ENCODE measurements at places on chromosomes 13 and 19.

GRCh38 chr13:51122868-51123566 lies 11.9 kb upstream of the C13orf42 start:
- DNase-seq, result no peak

DNA sequence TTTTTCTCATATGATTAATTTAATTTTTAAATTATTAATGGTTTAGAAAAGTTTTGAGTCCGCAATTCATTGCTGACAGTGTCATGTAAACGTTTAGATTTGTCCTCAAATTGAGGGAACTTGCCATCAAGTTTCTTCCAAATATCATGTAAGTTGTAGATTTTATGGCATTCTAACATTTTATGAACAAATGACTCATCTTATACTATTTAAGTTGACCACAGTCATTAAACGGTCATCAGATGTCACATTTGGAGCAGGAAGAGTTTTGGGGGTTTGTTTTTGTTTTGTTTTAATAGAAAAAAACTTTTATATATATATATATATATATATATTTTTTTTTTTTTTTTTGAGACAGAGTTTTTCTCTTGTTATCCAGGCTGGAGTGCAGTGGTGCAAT lies 4.3 kb downstream of the ZNF114 start:
- no peak for DNase-seq

- no peak for DNase-seq
These were observed 45.4 kb downstream of the MBNL2 start for GRCh38 chr13:97267418-97268059.

GRCh38 chr13:28538932-28539331 lies 44.0 kb upstream of the FLT1 start:
- DNase-seq, result no peak

DNA sequence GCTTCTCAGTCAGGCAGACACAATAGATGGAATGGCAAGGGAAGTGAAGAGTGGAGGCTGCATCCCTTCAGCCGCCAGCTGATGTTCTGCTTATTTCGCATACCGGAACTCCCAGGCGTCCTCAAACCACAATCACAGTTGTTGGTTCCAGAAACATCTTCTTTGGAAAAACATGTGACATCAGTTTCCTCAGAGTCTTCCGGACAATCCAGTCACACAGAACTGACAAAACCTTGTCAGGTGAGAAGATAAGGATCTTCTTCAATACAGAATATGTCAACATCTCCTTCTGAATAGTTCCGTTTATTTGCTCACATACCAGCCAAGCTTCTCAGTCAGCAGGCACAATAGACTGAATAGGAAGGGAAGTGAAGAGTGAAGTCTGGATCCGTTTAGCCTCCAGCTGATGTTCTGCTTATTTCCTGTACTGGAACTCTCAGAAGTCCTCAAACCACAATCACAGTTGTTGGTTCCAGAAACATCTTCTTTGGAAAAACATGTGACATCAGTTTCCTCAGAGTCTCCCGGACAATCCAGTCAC lies 45.1 kb upstream of the CEACAM21 start:
- DNase-seq, result no peak

- no peak for DNase-seq
These were observed 150.2 kb upstream of the VSTM2B start for GRCh38 chr19:29375429-29376119.

All from stimulated activated CD4-positive, alpha-beta T cell treated with anti-CD3 and anti-CD28 coated beads, Interleukin-12 subunit alpha, Interleukin-12 subunit beta, amount 100 ng/mL, for 4 hours (primary cell).